Caki2 (cell line): ENCODE measurements at places on chromosomes 12 and 14.

- DNase-seq = peak; percentile 84
These were observed at the start of gene SPPL3 for GRCh38 chr12:120904197-120904773. Gene SPPL3 (minus strand): TSS chr12:120904358. CDS start chr12:120903867, 491 bp downstream.

DNA sequence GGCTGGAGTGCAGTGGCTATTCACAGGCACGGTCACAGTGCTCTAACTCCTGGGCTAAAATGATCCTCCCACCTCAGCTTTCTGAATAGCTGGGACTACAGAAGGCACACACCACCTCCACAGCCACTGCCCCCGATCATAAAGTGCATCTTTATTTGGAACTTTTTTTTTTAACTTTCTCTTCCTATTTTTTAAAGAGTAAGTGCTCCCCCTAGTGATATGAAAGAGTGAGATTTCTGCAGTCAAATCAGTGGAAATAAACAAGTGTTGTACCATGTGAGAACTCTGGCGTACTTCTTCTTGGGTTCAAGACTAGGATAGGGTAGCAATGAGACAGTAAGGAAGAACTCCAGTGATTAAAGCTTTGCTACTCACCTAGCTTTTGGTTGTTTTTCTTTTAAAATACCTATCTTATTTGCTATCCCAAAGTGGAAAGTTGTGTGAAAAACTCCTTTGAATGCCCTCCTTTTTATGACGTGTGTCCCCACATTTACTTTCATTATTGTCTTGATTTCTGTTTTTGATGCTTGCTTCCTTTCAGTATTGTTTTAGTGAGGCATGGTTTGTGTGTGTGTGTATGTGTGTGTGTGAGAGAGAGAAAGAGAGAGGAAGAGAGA is 6.6 kb downstream of the PPP4R4 start:
- DNase-seq = peak; percentile 45

DNA sequence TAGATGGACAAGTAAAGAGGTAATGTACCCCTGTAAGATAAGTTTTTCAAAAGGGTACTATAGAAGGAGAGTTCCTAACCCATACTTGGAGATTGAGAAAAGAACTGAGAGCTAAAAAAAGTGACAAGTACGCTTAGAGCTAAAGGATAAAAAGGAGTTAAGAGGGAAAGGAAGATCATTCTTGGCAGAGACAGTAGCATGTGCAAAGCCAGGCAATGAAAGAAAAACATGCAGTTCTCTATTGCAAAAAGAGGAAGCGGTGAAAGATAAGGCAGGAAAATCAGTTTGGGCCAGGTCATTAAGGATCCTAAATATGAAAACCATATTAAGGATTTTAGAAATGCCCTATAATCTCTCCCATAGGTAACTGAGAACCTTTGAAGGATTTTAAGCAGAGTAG is 500.4 kb upstream of the GARIN6 start:
- no peak for DNase-seq

GRCh38 chr12:88634008-88634407 is 53.7 kb upstream of the KITLG start:
- DNase-seq = no peak
